ENCODE measurements at places on chromosomes 6 and 20. TPM values are rescaled to one million over a fixed set of nuclear protein-coding genes. Genes with fewer than 3 reads are reported as not detected.

DNA sequence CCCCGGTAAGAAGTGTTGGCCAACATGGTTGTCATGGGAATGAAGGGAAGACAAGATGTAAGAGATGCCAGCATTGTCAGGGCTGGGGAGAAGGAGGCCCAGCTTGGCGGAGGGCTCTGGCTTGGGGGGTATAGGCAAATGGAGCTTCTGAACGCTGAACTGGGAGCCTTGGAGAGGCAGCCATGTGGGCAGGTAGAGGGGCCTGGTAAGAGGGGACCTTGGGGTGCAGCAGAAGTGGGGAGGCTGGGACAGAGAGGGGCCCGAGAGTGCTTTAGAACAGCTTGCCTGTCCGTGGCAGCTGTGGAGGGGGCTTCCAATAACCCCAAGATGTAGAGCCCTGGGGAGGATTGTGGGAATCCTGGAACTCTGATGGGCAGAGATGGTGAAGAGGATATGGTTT lies 3.0 kb downstream of the SLC22A1 start:
- no peak for DNase-seq

GRCh38 chr6:3769610-3770009 lies 18.1 kb upstream of the PXDC1 start:
- DNase-seq = no peak

DNA sequence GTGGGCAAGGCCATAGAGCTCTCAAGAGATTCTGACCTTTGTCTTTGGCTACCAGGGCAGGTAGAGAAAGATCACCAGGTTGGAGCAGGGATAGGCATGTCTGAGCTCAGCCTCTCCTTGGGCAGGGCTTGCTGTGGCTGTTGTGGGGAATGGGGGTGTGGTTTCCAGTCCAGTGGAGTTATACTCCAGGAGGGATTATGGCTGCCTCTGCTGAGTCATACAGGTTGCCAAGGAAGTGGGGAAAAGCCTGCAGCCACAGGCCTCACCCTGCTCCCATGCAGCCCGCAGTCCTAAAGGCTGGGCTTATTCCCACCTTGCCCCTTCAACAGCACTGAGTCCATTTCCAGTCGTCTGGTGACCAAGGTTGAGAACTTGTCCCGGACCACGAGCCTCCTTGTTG lies 21.9 kb downstream of the MEP1A start:
- no peak for DNase-seq

DNA sequence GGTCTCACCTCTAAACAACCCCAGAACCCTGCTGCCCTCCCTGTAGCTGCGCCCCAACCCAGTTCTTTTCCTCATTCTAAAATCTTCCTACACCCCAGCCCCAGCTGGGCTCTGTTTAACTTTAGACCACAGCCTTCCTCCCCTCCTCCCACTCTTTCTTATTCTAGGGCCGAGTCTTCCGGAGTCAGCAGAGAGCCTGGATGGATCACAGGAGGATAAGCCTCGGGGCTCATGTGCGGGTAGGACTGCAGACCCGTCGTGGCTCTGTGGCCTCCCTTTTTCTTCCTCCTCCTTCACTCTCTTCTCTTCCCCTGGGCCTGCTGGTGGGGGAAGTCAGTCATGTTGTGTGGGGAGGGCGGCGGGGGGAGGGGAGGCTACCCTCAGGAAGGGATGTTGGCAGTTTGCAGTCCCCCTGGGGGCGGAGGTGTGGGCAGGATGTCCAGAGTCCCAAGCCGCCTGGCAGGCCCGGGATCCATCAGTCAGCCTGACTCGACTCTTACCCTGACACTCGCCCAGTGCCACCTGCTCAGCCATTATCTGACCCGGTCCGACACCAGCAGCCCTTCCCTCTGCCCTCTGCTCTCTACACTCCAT lies 8.1 kb downstream of the CAPN11 start:
- DNase-seq = no peak

- no peak for DNase-seq
Measured at GRCh38 chr20:52150440-52151258, 40.9 kb downstream of the ZFP64 start.

DNA sequence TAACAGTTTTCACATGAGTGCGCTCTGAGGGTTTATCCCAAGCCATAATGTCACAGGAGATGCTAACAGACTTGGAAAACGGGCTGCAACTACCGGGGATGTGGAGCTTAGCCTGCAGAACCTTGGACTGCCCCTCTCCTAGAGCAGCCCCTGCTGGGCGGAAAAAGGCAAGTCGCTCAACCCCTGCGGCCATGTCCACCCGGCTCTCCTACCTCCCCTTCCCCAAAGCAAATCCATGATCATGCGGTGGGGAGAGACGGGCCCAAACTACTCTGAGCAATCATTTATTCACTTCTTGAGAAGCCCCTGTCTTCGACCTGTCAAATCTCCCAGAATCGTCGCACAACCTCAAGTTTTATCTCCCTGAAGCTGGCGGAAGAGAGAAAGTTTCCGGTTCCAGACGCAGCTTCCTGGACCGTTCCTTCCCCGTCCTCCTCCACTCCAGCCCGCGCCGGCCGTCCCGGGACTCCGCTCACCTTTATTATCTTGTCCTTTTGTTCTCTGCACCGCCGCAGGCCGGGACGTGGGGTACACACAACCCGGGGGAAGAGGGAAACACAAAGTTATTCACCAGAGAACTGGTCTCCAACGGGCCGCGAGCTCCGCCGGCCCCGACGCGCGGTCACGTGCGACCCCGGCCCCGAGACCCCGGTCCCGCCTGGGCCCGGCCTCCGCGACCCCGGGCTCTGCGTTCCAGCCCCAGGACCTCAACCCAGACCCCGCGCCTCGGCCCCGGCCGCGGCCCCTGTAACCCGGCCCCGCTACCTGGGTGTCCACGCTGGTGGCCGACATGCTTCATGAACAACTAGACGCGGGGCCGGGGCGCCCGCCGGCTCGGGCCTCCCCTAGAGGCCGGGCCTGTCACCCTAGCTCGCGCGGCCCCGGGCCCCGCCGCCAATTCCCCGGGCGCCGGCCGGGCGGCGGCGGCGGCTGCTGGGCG lies 560 bp downstream of the YTHDF1 start:
- DNase-seq = peak; percentile 46

The ZNF341 gene
- total RNA-seq = 1.7 TPM

The NNAT gene
- 0.82 TPM for total RNA-seq
